Stimulated activated CD4-positive, alpha-beta T cell treated with anti-CD3 and anti-CD28 coated beads, Interleukin-2, amount 100 ng/mL, for 24 hours (primary cell): ENCODE measurements at places on chromosomes 7 and 10.

GRCh38 chr10:131757285-131758058, 143.3 kb upstream of the PPP2R2D start:
- no peak for DNase-seq

DNA sequence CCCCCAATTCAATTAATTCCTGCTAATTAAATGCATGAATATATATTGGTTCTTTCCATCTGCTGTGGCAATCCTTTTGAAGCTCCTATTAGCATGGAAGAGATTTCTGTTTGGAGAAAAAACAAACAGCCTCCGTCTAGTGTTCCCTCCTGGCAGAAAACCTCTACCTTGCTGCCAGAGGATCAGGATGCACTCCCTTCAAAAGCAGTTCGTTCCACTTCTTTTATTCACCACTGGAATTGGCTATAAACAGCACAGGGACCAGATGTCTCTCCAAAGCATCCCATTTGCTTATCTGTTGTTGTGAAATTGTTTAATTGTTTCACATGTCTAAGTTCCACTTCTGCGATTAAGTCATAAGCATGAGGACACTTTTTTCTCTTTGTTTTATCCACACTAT, 77.8 kb upstream of the PTN start:
- DNase-seq, result no peak

DNA sequence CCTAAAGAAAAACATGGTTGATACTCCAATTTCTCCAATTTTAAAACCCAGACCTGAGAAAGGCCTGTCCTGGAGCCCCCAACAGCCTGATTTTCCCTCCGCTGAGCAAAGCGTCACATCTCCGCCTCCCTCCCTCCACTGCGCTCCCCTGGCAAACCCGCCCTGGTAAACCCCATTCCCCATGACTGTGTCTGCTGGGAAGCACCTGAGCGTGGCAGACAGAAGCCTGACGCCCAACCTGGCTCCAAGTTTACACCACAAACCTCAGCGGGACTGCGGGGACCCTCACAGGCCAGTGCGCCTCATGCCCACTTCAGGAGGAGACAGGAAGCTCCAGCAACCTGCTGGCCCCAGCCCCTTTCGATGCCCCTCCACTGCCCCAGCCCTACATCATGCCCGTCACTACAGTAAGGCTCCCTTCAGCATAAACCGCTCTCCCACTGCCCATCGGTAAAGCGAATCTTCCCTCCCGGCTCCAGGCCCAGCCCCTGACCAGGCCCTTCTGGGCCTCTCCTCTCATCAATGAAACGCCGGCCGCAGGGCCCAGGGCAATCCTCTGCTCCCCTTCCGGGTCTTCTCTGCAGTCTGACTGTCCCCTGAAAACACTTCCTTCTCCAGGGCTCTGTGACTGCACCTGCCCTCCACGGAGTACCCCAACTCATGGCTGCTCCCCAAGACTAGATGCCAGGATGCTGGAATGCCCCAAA, 233.3 kb downstream of the MAD1L1 start:
- no peak for DNase-seq

DNA sequence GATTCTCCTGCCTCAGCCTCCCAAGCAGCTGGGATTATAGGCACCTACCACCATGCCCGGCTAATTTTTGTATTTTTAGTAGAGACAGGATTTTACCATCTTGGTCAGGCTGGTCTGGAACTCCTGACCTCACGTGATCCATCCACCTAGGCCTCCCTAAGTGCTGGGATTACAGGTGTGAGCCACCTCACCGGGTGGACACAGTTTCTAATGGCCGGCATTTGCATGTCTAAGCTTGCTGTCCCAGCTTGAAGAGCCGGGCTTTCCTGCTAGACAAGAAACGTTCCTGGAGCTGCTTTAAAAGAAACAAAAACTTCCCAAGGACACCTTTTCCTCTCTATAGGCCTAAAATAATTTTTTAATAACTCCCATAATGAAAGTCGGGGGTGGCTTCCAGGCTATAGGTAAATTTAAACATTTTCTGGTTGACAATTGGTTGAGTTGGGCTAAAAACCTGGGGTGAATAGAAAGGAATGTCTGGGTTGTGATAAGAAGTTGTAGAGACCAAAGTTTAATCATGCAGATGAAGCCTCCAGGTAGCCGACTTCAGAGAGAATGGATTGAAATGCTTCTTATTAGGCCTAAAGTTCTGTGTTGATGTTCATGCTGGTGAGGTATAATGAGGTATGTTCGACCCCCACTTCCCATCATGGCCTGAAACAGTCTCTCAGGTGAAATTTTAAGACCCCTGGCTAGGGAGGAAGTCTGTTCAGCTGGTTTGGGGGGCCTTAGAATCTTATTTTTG, 8.8 kb downstream of the ACADSB start:
- DNase-seq, result no peak

- no peak for DNase-seq
These were observed 116.7 kb downstream of the SEMA3E start for GRCh38 chr7:83532219-83532618.

GRCh38 chr7:97001656-97002554, 3.4 kb upstream of the DLX6 start:
- no peak for DNase-seq

GRCh38 chr10:73018632-73019031, 64.0 kb upstream of the PLA2G12B start:
- no peak for DNase-seq

- DNase-seq, result no peak
These were observed 102.5 kb upstream of the APBB1IP start for GRCh38 chr10:26335574-26336093.

DNA sequence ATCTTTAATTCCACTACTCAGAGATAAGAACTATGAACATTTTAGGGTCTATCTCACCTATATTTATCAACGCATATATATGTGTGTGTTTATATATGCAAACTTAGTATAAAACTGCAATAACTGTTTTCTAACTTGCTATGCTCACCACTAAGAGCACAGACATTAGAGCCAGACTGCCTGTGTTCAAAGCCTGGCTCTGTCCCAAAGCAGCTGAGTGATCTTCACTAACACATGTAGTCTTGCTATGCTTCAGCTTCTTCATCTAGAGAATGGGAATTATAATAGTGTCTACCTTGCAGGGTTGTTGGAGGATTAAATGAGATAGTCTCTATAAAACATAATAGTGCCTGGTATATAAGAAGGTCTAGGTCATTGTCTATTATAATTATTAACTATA, 165.5 kb downstream of the MAGI2 start:
- DNase-seq, result no peak

DNA sequence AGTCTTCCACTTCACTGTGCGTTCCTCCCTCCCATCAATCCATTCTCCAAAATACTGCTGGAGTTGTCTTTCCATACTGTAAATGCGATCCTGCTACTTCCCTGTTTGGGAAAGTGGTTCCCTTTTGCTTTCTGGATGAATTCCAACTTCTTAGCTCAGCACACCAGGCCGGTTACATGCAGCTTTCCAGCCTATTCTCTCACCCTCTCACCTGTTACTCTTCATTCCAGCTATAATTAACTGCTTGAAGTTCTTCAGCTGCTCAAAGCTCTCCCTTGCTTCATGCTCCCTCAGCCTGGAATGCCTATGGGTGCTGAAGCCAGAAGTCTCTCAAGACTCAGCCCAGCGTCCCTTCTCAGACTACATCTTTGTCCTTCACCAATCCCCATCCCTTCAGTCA, 6.0 kb upstream of the ZNRF2 start:
- no peak for DNase-seq

DNA sequence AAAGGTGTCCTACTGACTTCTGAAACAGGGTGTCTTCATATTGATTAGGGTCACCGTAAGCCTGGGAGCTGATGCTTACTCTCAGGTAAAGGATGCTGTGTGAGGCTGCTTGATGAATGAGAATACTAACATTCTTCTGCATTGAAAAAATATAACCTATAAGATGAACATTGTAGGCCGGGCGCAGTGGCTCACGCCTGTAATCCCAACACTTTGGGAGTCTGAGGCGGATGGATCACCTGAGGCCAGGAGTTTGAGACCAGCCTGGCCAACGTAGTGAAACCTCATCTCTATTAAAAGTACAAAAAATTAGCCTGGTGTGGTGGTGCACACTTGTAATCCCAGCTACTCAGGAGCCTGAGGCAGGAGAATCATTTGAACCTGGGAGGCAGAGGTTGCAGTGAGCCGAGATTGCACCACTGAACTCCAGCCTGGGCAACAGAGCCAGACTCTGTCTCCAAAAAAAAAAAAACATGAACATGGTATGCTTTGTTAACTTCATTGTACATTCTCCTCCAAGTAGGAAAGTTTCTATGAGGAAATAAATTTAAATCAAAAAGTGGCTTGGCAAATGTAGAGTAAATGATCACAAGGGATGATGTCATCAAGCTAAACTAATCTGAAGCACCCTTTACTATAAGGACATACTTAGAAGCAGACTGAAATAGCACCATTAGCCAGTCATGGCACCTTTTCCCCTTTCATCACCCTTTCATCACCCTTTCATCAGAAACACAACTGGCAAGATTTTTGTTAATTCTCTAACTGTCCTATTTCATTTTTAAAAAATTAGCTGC, 1.5 kb upstream of the BRAF start:
- no peak for DNase-seq

DNA sequence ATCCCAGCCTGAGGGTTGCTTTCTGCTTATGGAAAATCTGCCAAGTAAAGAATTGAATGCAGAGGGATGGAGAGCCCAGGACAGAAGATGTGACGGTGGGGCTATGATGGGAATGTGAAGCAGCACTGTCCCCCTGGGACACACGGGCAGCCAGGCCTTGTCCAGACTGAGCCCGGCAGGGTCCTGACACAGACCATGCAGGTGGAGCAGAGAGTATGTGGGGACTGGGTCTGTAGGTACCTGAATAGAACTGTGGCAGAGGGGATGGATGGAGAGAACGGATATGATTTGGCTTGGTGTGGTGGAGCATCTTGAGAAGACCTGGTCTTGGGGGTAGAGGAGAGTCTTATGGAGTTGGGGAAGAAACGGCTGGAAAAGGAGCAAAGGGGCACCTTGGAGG, 732 bp upstream of the LRRC18 start:
- no peak for DNase-seq

DNA sequence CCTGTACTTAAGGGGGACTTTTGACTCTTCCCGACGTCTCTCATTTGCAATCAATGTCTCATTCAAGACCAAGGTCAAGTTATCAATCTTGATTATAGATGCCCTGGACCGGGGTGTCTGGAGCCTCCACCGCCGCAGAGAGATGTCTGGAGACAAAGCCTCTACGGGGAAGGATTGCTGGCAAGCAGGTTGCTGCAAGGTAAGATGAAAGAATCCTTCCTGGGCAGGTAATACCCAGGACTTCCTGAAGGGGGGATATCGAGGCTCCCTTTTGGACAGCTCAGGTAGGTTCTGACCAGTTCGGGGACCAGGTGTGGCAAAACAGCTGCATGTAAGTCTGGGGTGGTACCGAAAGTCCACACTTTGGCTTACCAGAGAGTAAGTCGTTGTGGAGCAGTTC, 12.5 kb upstream of the CUX1 start:
- DNase-seq, result no peak

GRCh38 chr7:49772916-49773217, 571 bp upstream of the VWC2 start:
- DNase-seq, result no peak

DNA sequence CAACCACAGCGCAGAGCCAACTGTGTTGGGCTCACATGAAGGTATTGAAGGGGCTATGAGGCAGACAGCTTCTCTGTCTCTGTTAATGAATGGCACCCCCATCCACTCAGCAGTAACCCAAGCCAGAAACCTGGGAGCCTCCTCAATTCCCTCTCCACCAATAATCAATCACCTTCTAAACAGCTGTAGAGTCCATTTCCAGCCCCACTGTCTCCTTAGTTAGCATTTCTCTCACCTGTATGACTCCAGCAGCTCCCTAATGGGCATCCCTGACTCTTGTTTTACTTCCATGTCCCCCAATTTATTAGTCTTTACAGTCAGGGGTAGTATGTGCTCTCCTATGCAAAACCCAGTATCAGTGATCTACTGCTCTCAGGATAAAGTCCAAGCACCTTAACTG, 6.9 kb downstream of the SRI start:
- no peak for DNase-seq

DNA sequence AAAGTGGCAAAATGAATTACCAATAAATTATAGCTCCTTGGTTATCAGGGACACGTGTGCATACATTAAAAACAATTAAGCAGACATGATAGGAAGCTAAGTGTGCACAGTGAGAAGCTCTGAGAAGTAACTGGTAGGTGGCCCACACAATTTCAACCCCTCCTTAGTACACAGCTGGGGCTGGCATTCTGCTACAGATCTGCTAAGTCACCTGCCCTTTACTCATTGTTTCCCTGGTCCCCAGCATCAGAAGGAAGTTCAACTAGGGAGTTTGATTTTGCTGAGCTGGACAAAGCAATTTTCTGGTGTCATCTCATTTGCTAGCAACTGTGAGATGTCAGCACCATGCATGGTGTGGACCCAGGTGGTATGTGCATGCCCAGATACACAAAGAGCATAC, 424.1 kb upstream of the NPVF start:
- no peak for DNase-seq

DNA sequence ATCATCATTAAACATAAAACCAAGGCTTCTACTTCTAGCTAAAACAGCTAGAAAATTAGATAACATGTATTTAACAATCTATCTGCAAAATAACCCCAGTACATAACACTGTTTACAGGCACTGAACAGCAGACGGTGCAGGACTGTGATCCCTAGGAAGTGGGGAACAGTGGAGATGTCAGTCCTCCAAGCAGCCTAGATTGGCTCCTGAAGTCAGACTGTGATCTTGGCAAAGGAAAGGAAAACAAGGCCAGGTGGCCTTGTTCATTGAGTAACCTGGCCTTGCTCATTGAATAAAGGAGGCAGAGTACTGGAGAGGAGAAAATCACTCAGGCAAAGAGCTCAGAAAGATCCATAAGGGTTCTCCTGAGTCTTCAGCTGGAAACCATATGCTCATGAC, 77.7 kb upstream of the DIP2C start:
- no peak for DNase-seq

DNA sequence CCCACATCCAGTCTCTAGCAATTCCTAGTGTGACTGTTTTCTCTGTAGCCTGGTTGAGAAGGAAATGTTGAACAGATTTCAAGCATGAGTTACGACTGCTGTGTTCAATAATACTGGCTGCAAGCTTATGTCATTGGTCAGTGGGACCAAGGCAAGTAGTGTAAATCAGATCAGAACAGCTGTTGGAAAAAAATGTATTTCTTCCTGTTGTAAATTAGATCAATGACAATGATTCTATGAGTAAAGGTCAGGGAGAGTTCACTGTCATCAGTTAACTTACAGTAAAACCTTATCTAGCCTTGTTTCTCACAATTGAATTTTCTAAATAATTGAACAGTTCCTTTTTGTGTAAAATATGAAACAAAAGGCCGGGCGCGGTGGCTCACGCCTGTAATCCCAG, 6.7 kb downstream of the OTUD1 start:
- no peak for DNase-seq

GRCh38 chr7:10707519-10707918, 266.2 kb upstream of the PHF14 start:
- DNase-seq, result no peak

GRCh38 chr10:34791228-34791627, 23.9 kb downstream of the PARD3 start:
- DNase-seq, result no peak

- no peak for DNase-seq
These were observed 50.7 kb downstream of the KCNMA1 start for GRCh38 chr10:77586719-77587415.

GRCh38 chr7:42095791-42096190, 141.2 kb downstream of the GLI3 start:
- no peak for DNase-seq

- DNase-seq, result no peak
These were observed 163.9 kb upstream of the PPP1R3A start for GRCh38 chr7:114082642-114083165.

GRCh38 chr10:77185696-77186095, 451.9 kb downstream of the KCNMA1 start:
- DNase-seq, result no peak

GRCh38 chr10:24254180-24254579, 45.2 kb downstream of the KIAA1217 start:
- DNase-seq, result no peak

- DNase-seq, result no peak
These were observed 14.3 kb downstream of the MAD1L1 start for GRCh38 chr7:2218444-2218785.
